ENCODE measurements at places on chromosomes 2 and 18. TPM values are rescaled to one million over a fixed set of nuclear protein-coding genes. Genes with fewer than 3 reads are reported as not detected.

The ATL2 gene
- total RNA-seq = 156 TPM

The XDH gene
- 0.49 TPM for total RNA-seq

DNA sequence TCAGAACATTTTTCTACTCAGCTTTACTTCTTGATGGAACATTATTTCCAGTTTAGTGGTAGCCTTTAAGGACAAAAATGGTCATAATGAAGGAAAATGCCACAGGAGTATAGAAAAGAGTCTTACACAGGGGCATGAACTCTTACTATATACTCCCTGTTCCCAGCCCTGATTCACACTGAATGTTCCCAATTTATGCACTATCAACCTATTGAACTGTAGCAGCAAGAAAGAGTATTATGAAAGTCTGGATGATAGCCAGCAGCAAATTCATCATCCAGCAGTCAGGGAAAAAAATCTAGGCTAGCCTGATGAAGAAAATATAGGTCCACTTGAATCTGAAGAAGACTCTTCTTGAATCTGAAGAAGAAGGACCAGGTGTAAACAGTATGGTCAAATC lies 1170.3 kb upstream of the CHAC2 start:
- no peak overlapping the region for H3K27ac ChIP-seq
- no peaks in the 10 kb centered on the region for H3K36me3 ChIP-seq
- no peaks in the 10 kb centered on the region for H3K27me3 ChIP-seq
- H3K4me3 ChIP-seq = no peak overlapping the region

The STEAP3 gene
- 22.1 TPM for total RNA-seq

DNA sequence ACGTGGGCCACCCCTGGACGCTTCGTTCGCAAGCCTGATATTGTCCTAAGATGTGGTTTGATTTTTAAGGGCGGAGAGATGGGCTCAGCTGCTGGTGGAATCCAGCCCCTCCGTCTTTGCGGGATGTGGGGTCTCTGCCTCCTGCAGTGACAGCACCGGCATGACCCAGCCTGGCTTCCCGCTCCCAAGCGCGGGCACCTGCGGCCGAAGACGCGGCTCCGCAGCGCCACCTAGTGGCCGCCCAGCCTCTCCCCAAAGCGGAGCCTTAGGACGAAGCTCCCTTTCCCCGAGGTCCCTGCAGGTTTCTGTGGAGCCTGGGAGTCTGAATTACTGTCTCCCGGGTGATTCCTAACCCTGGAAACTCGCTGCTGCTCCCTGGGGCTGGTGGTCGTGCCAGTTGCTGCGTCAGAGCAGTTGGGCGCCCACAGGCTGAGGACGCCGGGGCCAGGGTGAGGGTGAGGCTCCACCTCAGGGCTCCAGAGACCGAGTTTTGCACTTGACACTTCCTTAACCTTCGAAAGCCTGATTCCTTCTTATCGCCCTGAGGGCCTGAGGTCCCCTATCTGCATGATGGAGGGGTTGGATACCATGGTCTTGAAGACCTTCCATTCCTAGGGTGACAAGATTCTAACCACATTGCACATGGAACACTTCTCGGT lies 137.5 kb downstream of the TPO start:
- H3K36me3 ChIP-seq = no peaks in the 10 kb centered on the region
- DNase-seq = no peak
- peaks cover 26% of the 10 kb centered on the region for H3K4me1 ChIP-seq
- H3K27me3 ChIP-seq = no peaks in the 10 kb centered on the region
- H3K4me3 ChIP-seq = no peak overlapping the region

The CROCC2 gene
- 0.49 TPM for total RNA-seq

The CREG2 gene
- 0.25 TPM for total RNA-seq

- H3K4me3 ChIP-seq = no peak overlapping the region
- H3K27ac ChIP-seq = no peak overlapping the region
- no peak for DNase-seq
Measured at GRCh38 chr2:209685340-209685739, 86.3 kb upstream of the UNC80 start.

The ACVR1C gene
- 6.6 TPM for total RNA-seq

DNA sequence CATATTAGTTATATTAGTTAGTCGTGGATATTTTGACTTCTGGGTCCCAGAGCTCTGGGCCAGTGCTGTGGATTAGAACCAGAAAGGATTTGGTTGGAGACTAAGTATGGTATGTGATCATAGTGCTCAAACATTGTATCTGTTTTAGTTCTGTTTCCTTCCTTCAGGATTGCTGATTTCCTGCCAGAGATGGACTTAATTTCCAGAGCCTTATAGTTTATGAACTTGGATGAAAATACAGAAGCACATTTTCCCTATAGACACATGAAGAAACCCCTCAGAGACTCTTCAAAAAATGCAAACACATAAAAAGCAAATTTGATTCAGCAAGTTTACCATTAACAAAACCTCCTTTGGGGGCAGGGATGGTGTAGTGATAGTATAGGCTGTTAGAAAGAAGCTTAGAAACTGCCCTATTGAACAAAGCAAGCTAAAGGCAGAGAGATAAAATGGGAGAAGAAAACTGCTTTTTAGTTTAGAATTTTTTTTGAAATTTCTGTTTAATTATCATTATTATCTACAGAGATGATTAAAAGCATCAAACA lies 88.7 kb upstream of the EFEMP1 start:
- no peak for DNase-seq
- no peaks in the 10 kb centered on the region for H3K27me3 ChIP-seq
- no peaks in the 10 kb centered on the region for H3K4me1 ChIP-seq
- H3K36me3 ChIP-seq = no peaks in the 10 kb centered on the region

The CD226 gene
- total RNA-seq = 6.4 TPM

DNA sequence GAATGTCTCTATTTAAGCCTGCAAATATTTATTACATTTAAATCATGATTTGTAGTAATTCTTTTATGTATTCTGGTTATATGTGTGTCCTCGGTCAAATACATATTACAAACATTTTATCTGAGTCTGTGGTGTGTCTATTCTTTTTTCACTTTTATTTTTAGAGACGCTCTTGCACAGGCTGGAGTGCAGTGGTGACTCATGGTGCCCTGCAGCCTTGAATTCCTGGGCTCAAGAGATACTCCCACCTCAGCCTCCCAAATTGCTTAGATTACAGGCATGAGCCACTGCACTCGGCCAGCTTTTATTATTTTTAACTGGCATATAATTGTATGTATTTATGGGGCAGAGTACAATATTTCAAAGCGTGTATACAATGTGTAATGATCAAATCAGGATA lies 47.5 kb downstream of the ARID5A start:
- H3K4me1 ChIP-seq = no peaks in the 10 kb centered on the region
- no peak for DNase-seq
- H3K36me3 ChIP-seq = no peaks in the 10 kb centered on the region
- H3K27me3 ChIP-seq = no peaks in the 10 kb centered on the region

DNA sequence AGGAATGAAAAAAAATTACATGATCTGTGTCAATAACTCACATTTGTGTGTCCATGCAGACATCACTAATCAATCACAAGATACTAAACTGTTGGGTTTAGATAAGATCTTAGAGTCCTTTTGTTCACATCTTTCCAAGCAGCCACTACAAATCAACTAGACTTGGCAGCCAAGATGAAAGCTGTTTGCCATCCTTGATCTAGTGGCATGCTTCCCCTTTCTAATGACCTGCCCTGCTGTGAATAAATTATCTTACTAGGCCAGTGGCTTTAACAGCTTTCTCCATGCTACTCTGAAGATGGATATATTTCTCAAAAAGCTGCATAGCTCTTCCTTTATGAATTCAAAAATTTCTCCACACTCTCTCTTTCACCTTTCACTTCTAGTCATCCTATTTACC lies 1338.0 kb upstream of the ACVR2A start:
- H3K27ac ChIP-seq = no peak overlapping the region
- no peaks in the 10 kb centered on the region for H3K27me3 ChIP-seq
- no peak for DNase-seq
- H3K4me1 ChIP-seq = no peaks in the 10 kb centered on the region
- H3K4me3 ChIP-seq = no peak overlapping the region

DNA sequence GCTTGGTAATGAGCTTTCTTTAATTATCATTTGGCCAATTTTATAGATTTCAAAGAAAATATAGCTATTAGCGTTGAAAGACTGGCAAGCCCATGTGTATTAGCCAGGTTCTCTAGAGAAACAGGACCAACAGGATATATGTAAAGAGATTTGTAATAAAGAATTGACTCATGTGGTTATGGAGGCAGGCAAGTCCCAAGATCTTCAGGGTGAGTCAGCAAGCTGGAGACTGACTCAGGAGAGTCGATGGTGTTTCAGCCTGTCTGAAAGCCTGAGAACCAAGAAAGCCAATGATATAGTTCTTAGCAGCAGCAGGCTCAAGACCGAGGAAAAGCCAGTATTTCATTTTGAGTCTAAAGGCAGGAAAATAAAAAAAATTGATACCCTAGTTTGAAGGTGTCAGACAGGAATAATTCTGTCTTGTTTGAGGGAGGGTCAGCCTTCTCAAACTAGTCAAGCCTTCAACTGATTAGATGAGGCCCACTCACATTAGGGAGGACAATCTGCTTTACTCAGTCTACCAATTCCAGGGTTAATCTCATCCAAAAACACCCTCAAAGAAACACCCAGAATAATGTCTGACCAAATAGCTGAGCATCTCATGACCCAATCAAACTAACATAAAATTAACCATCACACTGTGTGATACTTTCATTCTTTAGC lies 78.3 kb upstream of the CRIM1 start:
- DNase-seq = no peak
- no peaks in the 10 kb centered on the region for H3K36me3 ChIP-seq
- no peak overlapping the region for H3K4me3 ChIP-seq
- H3K4me1 ChIP-seq = no peaks in the 10 kb centered on the region
- H3K27me3 ChIP-seq = no peaks in the 10 kb centered on the region

DNA sequence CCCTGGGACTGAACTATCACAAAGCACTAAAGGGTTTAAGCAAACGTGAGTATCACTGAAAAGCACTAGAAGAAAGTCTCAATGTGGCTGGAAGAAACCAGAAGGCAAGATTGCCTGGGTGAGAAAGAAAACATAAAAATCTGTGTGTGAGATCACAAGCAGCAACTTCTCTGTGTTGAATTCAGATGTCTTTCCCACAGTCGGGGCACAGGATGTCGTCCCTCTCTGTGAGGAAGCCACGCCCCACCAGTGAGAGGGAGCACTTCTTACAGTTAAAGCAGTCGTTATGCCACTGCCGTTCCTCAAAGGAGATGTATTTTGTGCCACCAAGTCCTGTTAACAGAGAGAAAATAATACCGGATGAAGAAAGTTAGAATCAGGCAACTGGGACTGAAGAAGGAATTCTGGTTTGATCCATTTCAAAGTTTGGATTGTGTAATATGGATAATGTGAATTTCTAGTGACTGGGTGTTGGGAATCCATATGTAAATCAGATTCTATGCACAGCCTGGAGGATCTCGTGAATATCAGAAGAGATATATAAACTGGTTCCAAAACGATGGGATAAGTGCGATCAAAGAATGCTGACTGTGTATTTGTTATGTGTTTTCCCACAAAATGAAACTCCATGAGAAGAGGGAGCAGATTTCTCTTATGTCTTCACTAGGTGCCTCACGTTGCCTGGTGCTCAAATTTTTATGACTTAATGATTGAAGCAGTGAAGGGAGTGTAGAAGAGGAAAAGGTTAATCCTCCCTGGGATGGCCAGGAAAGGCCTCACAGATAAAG lies 24.0 kb downstream of the C2orf49 start:
- no peak overlapping the region for H3K4me3 ChIP-seq
- H3K4me1 ChIP-seq = no peaks in the 10 kb centered on the region
- H3K36me3 ChIP-seq = no peaks in the 10 kb centered on the region
- H3K27me3 ChIP-seq = no peaks in the 10 kb centered on the region

DNA sequence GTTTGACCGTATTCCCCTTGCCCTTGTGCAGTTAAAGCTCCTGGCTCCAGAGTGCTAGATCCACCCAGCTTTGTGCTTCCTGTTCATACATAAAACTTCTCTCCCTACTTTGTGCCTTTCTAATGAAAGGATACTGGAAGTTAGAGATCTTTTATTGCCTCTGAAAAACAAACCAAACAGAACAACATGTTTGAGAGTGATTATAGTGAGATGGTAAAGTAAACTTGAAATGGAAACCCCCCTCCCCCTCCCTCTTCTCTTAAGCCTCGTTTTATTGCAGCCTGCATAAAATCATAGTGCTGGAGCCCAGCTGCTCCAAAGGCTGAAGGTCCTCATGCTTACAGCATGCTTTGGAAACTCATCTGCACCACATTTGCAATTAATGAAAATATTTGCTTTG lies 125.1 kb downstream of the TANC1 start:
- peak overlapping the region; percentile 89 for H3K27ac ChIP-seq
- peaks cover 85% of the 10 kb centered on the region for H3K4me1 ChIP-seq
- H3K27me3 ChIP-seq = no peaks in the 10 kb centered on the region

The PKDCC gene
- total RNA-seq = 146 TPM

The OTOF gene
- total RNA-seq = 0.49 TPM

- DNase-seq = peak; percentile 54
- H3K27me3 ChIP-seq = no peaks in the 10 kb centered on the region
- H3K4me3 ChIP-seq = no peak overlapping the region
- no peaks in the 10 kb centered on the region for H3K4me1 ChIP-seq
- H3K27ac ChIP-seq = no peak overlapping the region
- no peaks in the 10 kb centered on the region for H3K36me3 ChIP-seq
Measured at GRCh38 chr2:111199840-111200239, 79.1 kb downstream of the BCL2L11 start.

The DOCK10 gene
- total RNA-seq = 9.8 TPM

DNA sequence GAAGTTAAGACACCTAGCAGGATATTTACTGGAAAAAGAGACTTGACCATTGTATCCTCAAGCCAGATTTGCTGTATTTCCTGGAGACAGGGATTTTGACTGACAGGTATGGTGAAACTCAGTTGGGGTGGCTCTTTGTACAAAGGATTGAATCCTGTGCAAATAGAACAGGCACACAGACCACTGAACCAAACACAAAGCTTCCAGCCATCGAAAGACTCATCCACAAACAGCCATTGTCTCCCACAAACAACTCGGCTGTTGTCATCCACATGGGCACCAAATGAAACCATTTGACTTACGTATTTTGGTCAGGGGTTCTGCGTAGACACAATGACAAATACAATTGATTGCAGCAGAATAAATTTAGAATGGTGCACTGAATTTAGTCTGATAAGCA lies 15.9 kb downstream of the RNF152 start:
- H3K4me3 ChIP-seq = no peak overlapping the region
- peaks cover 7% of the 10 kb centered on the region for H3K36me3 ChIP-seq
- no peaks in the 10 kb centered on the region for H3K4me1 ChIP-seq
- H3K27me3 ChIP-seq = no peaks in the 10 kb centered on the region
- no peak for DNase-seq
- no peak overlapping the region for H3K27ac ChIP-seq

DNA sequence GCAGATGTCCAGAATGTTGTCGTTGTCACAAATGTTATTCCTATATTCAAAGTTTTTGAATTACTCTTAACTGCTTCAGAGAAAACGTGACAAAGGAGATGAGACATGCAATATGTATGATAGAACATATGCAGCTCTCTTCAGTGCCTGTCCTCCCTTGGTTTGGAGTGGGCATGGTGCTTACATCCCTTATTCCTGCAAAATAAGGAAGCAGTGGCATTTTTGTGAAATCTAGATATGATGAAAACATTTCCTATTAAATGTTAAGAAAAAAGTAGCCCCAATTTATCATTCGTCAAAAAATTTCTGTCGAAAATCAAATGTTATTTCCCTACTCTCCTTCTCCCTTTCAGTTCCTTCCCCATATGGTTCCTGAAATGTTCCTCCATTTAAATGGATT lies 457.5 kb upstream of the FANCL start:
- H3K27ac ChIP-seq = no peak overlapping the region
- H3K27me3 ChIP-seq = no peaks in the 10 kb centered on the region
- no peak overlapping the region for H3K4me3 ChIP-seq
- H3K36me3 ChIP-seq = no peaks in the 10 kb centered on the region

The AGXT gene
- not detected for total RNA-seq
